ENCODE measurements at places on chromosomes 7 and 10.

- no peak for DNase-seq
These were observed 344.2 kb upstream of the MKI67 start for GRCh38 chr10:128470321-128470965.

DNA sequence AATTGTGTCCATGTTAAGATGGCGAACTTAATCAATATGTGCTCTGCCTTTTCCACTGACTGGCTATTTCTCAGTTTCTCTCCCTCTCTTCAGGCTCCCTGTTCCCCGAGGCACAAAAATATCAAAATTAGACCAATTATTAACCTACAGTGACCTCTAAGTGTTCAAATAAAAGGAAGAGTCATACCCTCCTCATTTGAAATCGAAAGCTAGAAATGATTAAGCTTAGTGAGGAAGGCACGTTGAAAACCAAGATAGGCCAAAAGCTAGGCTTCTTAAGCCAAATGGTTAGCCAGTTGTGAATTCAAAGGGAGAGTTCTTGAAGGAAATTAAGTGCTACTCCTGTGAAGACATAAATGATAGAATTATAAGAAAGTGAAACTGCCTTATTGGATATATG, 81.1 kb upstream of the MBL2 start:
- DNase-seq = no peak

DNA sequence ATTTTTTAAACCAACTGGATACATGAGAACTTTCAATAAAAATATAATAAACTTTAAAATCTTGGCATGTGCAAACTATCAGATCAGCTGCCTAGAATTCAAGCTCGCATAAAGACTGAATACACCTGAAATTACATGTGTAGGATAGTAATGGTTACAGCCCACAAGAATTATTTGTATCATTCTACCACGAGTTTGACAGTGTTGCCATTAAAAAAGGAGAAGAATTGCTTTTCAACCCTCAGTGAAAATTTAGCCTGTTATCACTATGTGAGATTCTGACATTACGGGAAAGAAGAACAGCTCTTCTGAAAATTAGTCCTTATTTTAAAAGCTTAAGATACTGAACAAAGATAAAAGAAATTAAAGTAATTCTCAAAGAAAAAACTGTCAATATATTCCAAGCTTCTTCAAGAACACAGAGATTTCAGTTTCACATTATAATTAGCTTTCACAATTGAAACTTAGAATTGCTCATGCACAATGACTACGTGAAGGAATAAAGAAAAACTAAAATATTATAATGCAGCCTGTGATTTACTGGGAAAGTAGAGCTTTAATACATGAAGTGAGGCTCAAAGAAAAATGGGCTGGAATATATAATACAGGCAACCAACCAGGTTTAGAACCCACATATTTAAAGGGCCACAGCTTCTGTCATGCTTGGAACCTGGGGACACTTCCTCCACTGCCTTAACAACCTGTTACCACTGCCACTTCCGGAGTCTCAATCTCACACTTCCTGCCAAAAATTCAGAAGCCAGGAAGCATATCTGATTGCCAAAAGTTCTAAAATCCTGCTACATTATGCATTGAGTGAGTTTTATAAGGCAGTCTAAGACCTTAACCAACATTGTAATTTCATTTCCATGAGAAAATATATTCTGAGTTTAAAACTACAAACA, 23.2 kb downstream of the TPK1 start:
- DNase-seq = no peak

GRCh38 chr7:4416396-4417056, 265.6 kb upstream of the FOXK1 start:
- DNase-seq = peak; percentile 14

DNA sequence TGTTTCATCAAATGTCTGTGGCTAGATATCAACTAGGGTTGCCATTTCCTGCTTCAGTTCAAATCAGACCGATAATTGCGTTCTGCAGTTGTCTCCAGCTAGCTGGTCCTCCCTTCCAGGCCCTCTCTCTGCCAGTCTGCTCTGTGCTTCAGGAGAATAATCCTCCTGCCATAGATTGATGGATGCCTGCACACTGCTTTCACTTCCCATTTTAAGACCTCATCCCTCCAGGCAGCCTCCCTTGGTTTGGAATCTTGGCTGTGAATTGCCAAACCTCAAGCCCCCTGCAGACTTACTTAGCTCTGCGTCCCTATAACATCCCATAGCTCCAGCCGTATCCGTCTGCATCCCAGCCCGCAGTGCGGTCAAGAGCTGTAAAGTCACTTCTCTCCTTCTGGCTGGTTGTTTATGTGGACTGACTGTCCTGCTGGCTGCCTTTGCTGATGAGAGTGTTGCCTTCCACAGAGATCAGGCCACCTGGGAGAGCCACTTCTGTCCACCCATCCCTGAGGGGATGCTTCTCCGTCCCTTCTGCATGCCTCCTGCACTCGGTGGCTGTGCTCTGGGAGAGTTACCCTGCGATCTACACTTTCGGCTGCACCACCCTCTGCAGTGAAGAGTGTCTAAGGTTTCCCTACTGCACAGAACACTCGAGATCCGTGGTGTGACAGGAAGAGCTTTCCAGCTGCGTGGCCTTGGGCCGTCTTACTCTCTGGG, 22.4 kb upstream of the KLF6 start:
- DNase-seq = no peak

Measured in NCI-H82 (cell line).